Cardiac muscle cell (in vitro differentiated cells and primary cell): ENCODE measurements at places on chromosomes 4 and X. TPM values are rescaled to one million over a fixed set of nuclear protein-coding genes. Genes with fewer than 3 reads are reported as not detected.

The CENPVL2 gene
- 1.4 TPM in 2 replicates for total RNA-seq

The GPC4 gene
- 8.5 and 17.3 TPM in 2 replicates for total RNA-seq

The ZCCHC12 gene
- total RNA-seq = 2.5 and 5.0 TPM in 2 replicates

The ASB11 gene
- total RNA-seq = 1.2 and 1.5 TPM in 2 replicates

The TEX11 gene
- 0.07 TPM in 1 of 2 replicates, not detected in the other for total RNA-seq

The PTCHD1 gene
- 0.56 and 0.92 TPM in 2 replicates for total RNA-seq

The CTSO gene
- 2.6 and 4.8 TPM in 2 replicates for total RNA-seq

The ABCG2 gene
- 0.04 TPM in 1 of 2 replicates, not detected in the other for total RNA-seq

The DCX gene
- total RNA-seq = 0.53 and 1.0 TPM in 2 replicates

The SUPT20HL1 gene
- total RNA-seq = 0.04 TPM in 1 of 2 replicates, not detected in the other

The GAK gene
- total RNA-seq = 88.6 and 144 TPM in 2 replicates

The TRO gene
- total RNA-seq = 111 and 130 TPM in 2 replicates

The CSAG1 gene
- not detected in 2 replicates for total RNA-seq

The PCDH10 gene
- 1.1 and 3.0 TPM in 2 replicates for total RNA-seq

The PAGE4 gene
- not detected in 2 replicates for total RNA-seq

The RASSF6 gene
- not detected in 2 replicates for total RNA-seq

The BEX5 gene
- 6.3 and 10.6 TPM in 2 replicates for total RNA-seq

The PPID gene
- total RNA-seq = 30.7 and 36.0 TPM in 2 replicates

The UNC5C gene
- 25.9 and 28.4 TPM in 2 replicates for total RNA-seq

The SOD3 gene
- 23.2 and 31.0 TPM in 2 replicates for total RNA-seq

DNA sequence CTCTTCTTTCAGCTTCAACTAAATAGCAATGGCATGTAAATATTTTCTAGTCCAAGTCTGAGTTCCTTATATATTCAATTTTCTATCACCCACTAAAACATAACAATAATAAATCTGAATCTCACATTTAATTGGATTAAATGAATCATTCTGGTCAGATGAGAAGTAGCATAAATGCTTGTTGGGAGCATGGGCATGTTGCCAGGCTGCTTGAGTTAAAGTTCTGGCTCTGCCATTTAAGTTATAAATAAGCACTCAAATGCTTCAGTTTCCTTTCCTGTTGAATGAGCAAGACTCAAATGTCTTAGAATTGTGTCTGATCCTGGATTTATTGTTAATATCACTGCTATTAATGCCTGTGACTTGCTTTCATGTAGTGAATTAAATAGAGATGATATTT is 496.3 kb downstream of the STPG2 start:
- DNase-seq = peak; percentile 46

- DNase-seq = no peak
Observed at GRCh38 chr4:25401066-25401465, 24.0 kb downstream of the ANAPC4 start.

DNA sequence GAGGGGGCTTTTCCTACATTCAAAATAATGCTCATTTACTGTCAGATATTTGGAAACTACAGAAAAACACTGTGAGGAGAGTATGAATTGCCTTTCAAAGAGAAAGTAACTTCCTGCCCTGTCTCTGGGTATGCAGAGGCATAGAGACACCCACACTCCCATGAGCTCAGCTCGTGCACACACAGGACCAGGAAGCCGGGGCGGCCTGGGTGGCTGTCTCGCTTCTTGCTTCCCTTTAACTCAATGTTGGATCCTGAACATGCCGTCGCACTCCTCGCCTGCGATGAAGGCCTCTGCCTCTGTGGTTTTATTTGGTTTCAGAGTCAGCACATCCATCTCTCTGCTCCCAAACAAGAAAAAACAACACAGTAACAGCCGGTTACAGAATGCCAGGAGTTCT is 40.1 kb upstream of the GPR78 start:
- DNase-seq = no peak

DNA sequence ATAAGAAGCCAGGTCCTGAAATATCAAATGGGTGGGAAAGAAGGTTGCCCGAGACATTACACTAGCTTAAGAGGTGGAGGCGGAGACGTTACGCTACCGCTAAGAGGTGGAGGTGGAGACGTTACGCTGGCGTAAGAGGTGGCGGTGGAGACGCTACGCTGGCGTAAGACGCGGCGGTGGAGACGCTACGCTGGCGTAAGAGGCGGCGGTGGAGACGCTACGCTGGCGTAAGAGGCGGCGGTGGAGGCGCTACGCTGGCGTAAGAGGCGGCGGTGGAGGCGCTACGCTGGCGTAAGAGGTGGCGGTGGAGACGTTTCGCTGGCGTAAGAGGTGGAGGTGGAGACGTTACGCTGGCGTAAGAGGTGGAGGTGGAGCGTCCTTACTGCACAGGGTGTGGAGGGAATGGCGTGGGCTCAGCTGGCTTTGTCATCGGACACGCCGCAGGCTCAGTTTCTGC is 12.8 kb downstream of the CYP4V2 start:
- no peak for DNase-seq

DNA sequence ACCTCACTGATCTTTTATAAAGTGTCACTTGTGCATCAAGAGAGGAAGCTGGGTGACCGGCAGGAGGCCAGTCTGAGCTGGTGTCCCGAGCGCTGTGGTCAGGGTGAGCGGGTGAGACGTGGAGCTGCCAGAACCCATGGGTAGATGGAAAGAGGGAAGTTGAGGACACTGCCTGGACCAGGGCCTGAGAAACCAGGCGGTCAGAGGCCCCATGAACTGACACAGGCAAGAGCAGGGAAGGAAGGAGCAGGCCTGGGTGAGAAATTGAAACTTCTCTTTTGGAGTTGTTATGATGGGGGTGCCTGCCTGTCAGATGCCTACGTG is 192.6 kb downstream of the AFAP1 start:
- DNase-seq = no peak

- no peak for DNase-seq
Observed at GRCh38 chr4:158930639-158930972, 161.8 kb downstream of the FNIP2 start.

DNA sequence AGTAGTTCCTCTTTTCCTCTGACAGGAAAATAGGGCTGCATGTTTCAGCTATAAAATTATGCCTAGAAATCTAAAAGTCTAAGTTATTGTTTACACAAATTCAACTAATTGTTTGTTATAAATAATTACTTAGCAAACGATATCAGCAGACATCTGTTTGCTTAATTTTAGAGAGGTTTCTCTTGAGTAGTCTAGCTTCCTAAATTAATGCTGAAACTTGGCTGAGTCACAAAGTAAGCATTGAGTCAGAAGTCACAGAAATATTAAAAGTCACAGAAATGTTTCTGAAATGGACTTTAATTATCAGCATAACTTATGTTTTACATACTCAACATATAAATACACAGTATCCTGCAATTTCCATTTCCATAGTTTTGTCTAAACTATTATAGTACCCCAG is 1044.0 kb downstream of the CCSER1 start:
- DNase-seq = no peak

GRCh38 chr4:41719417-41719816 is 29.1 kb downstream of the PHOX2B start:
- DNase-seq = no peak

DNA sequence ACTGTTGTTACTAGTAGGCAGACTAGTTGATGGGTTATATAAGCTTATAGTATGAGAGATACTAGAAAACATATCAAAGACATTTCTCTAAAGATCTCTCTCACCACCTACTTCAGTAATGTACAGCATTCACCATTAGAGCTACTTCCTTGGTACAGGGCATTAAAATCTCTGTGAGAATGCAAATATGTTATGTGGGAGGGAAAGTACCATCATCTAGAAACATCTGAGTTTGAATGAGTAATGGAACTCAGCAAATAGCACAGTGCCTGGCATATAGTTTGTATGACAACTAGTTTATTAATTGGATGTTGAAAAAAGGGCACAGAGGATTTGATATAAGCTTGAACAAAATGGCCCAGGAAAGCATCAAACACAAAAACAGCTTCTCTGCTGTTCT is 211.1 kb downstream of the GLUD2 start:
- no peak for DNase-seq

DNA sequence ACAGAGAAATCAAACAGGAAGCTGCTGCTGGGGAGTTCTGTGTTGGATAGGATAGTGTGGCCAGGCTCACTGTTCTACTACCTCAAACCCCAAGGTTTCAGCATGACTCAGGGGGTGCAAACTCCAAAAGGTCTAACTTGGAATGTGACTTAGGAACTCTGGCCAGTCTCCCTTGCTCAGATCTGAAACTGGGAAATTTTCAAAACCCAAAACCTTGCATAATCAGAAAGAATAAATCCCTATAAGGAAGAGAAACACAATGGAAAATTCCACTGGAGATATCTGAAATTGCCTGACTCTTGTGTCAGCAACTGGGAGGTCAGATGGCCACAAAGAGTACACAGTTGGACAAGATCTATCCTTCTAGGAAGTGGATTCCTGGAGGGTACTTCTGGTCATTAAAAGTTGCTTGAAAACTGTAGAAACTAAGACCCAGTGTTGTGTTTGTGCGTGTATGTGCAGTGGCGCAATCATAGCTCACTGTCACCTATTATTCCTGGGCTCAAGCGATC is 58.0 kb downstream of the PPEF2 start:
- DNase-seq = peak; percentile 97

DNA sequence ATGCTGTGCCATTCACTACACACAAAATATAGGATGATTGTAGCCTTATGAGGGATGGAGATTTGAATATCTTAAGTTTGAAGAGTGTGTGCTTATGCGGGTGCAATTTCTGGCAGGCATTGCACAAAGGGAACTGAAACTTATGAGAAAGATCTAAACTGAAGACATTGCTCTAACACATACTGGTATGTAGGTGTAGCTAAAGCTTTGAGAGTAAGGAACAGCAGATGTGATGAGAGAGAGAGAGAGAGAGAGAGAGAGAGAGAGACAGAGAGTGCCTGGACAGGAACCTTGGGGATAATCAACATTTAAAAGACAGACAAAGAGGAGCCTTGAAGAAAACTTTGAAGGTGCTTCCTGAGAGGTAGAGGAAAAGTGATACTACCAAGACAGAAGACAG is 379.7 kb downstream of the SPRY1 start:
- no peak for DNase-seq

DNA sequence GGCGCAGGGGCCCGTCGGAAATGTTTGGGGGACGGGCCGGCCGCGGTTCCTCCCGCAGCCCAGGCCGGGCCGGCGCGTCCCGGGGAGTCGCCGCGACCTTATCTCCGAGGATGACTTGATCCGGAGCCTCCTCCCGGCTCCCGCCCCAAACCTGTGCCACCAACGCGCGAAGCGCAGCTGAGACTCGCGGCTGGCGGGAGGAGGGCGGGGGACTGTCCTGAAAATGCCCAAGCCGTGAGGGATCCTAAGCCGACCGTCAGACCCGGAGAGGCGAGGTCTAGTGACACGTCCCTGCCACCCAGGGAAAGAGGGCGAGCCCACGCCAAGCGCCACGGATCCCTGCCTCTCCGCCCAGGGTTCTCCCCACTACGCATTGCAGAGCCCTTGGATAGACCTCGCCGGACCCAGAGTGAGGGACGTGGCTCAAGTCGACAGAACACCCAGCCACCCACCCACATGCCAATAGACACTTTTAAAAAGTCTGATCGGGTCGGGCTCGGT is 26.9 kb downstream of the UTP14A start:
- no peak for DNase-seq

GRCh38 chrX:95063554-95063953 is 1389.5 kb downstream of the FAM133A start:
- no peak for DNase-seq

GRCh38 chrX:100695991-100696390 is 35.9 kb downstream of the SYTL4 start:
- no peak for DNase-seq

GRCh38 chr4:36043901-36044300 is 200.4 kb downstream of the ARAP2 start:
- no peak for DNase-seq

DNA sequence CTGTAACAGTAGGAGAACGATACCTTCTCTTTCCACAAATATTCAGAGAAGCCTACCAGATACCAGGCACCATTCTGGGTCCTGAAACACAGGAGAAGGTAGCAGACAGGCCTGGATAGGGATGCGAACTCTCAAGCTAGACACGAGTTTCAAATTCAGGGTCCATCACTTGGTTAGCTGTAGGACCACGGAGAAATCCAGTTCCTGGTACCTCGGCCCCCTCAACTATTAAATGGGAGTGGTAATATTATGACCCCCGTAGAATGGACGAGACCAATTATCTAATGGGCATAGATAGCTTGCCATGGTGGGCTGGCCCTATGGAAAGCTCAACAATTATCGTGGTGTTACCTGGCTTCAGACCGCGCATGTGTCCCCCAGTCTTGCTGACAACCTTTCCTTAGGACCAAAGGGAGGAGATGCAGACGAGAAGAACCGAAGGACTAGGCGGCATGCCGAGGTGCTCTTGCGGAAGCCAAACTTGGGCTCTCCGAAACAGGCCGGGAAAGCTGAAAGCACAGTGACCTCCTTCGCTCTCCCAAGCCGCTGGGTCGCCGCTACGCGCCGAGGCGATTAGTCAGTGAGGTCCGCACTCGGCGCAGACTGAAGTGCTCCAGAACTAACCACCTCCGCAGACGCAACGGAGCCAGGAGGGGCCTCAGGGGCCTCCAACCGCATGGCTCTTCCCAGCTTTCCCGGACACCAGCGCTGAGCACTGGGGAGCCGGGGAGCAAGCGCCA is 19.6 kb downstream of the NKX3-2 start:
- DNase-seq = peak; percentile 51

- no peak for DNase-seq
Observed at GRCh38 chrX:124239324-124239723, 93.1 kb upstream of the TEX13D start.

DNA sequence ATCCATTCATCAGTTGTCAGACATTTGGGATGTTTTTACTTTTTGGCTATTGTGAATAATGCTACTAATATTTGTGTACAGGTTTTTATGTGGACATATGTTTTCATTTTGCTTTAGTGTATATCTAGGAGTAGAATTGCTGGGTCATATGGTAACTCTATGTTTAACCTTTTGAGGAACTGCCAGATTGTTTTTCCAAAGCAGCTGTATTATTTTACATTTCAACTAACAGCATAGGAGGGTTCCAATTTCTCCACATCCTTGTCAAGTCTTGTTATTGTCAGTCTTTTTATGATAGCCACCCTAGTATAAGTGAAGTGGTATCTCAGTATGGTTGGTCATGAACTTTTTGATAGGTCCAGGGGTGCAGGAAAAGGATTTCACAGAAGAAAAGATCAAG is 114.5 kb upstream of the FAM9C start:
- no peak for DNase-seq

DNA sequence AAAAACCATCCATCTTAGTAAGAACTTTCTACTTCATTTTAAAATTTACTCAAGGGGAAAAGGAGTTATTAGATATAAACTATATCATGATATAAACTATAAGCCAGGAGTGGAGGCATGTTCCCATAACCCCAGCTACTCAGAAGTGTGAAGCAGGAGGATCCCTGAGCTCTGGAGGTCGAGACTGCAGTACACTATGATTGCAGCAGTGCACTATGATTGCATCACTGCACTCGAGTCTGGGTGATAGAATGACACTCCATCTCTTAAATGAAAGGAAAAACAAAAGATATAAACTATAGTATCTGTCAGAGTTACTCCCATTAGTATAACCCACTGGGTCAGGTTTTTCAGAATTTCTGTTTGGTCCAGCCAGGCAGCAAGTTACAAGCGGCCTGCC is 47.6 kb downstream of the RPS3A start:
- DNase-seq = no peak

- no peak for DNase-seq
Observed at GRCh38 chrX:6683353-6683752, 148.4 kb upstream of the VCX3A start.
